ENCODE measurements at places on chromosomes 7 and 10.
A peak's percentile ranks its signal among the peaks of the same experiment; 100 is the strongest.

- peak; percentile 26 for DNase-seq
Observed at GRCh38 chr7:95905167-95905566, 132.8 kb downstream of the DYNC1I1 start.

DNA sequence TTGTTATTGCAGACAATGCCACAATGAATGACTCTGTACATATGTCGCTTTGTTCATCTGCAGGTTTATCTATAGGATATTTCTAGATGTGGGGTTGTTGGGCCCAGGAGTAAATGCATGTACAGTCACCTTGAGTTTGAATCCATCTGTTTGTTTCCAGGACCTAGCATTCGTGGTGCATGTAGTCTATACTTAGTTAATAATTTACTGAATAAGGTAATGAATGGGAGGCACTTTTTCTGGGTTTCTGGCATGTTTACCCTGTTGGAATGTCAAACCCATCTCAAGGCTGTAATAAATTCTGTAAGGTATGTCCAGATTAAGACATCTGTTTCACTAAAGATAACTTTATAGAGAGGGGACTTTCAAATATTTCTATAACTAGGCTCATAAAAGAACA, 23.5 kb downstream of the HECTD2 start:
- no peak for DNase-seq

DNA sequence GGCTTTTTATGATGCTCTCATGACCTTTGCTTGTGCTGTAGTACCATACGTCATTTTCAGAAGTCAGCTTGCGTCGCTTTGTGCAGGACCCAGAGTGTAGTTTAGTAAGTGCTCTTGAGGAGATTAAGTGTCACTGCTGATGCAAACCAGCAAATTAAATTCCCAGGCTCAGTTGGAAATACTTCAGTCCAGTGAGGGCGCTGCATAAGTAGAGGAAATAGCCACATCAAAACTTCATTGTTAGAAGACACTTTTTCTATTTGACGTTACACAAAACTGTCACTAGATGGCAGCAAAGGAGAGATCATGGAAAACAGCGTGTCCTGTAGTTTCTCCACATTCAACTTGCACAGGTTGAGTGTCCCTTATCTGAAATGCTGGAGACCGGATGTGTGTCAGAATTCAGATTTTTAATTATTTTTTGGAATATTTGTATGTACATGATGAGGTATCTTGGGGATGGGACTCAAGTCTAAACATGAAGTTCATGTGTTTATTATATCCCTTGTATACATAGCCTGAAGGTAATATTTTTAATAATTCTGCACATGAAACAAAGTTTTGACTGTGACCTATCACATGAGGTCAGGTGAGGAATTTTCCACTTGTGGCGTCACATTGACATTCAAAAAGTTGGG, 7.9 kb downstream of the ZNF22 start:
- peak; percentile 78 for DNase-seq

- peak; percentile 10 for DNase-seq
Observed at GRCh38 chr7:89837515-89837914, 316.8 kb upstream of the STEAP1 start.

DNA sequence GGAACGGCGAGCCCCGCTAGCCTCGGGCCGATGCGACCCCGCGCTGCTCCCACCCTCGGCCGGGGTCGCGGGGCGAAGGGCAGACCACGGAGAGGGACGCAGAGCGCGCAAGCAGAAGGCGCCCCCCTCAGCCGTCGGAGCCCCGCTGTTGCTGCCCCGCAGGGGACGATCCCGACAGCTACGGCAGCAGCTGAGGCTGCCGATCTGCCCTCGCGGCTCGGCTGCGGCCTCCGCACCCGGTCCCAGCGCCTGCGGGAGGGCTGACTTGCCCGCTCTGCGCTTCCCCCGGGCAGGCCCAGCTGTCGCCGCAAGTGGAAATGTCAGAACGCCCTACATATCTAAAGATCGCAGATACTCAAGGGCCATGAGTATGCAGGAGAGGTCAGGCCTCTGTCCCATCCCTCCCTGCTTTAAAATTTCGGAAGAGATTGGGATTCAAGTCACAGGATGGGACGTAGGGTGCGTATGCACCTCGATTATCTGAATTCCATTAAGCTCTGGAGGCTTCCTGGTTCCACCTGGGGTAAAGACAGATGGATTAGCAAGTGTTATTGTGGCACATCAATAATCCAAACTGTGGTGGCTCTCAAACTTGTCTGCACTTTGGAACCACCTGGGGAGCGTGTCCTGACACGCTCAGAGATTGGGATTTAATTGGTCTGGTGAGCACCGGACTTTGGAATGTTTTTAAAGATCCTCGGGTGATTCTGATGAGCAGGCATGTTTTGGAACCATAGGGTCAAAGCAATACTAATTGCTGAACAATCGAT, at the start of gene CRPPA:
TSS of gene CRPPA (minus strand) at position 206 of the 770 bp plus-strand sequence. CDS start 216 bp downstream, outside the sequence.
- peak; percentile 63 for DNase-seq

GRCh38 chr7:16063716-16064675, 357.3 kb downstream of the CRPPA start:
- peak; percentile 17 for DNase-seq

DNA sequence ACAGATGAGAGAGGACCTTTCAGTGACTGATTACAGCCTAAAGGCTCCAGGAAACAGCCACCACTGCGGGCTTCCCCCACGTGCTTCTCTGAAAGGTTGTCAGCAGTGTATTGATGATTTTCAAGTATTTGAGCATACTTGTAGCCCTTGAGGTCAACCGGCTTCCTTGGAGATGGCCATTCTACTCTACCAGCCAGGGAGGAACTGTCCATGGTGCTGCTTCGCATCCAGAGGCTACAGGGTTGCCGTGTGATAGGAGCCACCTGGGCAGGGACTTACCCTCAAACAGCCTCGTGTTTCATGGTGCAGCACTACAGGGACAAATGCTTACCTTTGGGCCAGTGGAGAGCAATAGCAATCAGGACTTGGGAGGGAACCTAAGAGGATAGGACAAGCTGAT, 179.5 kb downstream of the DPP6 start:
- no peak for DNase-seq

- no peak for DNase-seq
Observed at GRCh38 chr10:12807096-12807755, 194.3 kb downstream of the CCDC3 start.

DNA sequence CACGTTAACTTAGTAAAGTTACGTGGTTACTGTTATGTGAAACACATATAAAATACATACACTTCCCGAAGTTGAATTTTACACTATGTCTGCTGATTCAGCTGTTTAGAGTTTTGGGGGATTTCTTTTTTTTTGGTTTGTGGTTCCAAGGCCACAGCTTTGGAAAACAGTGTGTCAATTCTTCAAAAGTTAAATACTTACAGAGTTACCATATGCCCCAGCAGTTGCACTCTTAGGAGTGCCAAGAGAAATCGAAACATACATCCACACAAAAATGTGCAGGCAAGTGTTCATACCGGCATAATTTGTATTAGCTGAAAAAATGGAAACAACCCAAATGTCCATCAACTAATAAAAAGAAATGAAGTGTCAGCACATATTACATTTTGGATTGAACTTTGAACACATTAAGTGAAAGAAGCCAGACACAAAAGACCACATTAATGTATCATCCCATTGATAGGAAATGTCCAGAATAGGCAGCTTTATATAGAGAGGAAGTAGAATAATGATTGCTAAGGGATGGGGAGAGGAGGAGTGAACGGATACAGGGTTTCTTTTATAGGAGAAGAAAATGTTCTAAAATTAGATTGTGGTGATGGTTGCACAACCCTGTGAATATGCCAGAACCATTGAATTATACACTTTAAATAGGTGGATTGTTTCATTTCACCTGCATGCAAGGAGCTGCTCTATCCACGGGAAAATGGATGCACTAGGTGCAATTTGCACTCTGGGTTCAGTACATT, 17.6 kb downstream of the APBB1IP start:
- no peak for DNase-seq

- no peak for DNase-seq
Observed at GRCh38 chr7:151692721-151693120, 173.0 kb upstream of the RHEB start.

- DNase-seq, result no peak
Observed at GRCh38 chr10:104041891-104042535, 43.7 kb downstream of the COL17A1 start.

- no peak for DNase-seq
Observed at GRCh38 chr7:74212661-74213060, 2.9 kb downstream of the LAT2 start.

DNA sequence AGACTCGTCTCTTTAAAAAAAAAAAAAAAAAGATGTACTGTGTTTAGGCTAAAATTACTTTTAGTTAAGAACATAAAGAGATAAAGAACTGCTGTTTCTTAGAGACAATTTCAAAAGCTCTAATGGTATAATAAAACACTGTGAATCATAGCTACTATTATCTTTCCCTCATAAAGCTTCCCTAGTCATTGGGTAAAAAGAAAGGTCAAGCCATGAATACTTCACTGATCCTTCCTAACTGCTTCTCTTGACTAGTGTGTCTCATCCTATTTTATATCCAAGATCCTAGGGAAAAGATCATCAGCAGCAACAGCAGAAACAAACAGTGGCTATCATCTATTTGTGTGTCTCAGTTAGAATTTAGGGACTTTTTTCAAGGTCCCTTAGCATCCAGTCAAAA, 10.5 kb downstream of the YME1L1 start:
- DNase-seq, result no peak

DNA sequence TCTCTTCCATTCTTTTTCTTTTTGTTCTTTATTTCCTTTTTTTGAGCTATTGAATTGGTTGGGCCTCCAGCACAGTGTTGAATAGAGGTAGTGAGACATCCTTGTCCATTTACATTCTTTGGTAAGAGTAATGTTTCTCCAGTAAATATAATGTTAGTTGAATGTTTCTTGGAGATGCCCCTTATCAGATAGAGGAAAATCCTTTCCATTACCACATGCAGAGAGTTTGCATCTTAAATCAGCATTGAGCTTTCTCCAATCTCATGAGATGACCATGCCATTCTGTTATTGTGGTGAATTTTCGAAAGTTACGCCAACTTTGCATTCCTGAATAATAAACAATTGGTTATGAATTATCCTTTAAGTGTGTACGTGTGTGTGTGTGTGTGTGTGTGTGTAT, 127.7 kb downstream of the DNAH11 start:
- DNase-seq, result no peak

GRCh38 chr10:107487284-107487683, 322.8 kb upstream of the SORCS1 start:
- no peak for DNase-seq

DNA sequence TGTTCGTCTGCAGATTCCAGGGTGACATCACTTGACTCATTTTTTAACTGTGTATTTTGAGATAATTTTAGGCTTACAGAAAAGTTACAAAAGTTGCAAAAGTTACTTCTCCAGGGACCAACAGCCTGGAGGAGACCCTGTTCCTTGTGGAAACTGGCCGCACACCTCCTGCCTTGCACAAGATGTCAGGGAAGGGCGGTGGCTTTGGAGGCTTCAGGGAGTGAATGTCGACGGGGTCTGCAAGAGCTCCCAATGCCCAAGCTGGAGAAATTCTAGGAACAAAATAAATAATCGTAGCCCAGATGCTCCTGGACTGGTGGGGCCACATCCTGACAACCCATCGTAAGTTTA, 62.2 kb upstream of the FAM20C start:
- DNase-seq, result no peak

Measured in AG20443 (cell line).